Esophagus mucosa (tissue), 1 donor: ENCODE measurements at places on chromosomes 12 and 14. TPM values are rescaled to one million over a fixed set of nuclear protein-coding genes. Genes with fewer than 3 reads are reported as not detected.

DNA sequence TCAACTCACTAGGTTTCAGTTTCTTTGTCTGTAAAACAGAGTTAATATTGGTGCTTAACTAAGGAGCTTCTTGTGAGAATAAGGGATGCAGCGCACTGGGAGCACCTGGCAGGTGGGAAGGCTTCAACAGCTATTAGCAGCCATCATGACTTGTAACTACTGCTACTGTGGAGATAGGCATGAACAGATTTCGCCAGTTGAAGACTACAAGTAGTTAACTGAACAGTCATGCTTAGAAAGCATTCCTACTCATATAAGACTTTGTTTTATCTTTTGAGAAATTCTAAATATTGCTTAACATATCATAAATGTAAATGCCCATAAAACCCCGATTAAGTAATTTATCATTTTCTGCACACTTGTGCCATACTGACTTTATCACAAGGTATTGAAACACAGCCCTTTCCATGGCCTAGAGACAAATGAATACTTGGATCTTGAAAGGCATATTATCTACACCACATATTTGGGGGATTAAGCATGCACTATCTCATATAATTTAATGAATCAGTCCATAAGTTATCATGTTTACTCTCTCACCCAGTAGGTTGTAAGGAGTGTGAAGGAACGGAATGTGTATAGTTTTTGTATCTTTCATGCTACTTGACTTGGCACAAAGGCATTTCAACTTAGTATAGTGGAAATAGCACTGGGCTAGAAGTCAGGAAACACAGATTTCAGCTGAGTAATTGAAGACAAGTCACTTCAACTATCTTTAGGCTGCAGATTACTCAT, 16.1 kb downstream of the NTN4 start:
- no peak for ATAC-seq

DNA sequence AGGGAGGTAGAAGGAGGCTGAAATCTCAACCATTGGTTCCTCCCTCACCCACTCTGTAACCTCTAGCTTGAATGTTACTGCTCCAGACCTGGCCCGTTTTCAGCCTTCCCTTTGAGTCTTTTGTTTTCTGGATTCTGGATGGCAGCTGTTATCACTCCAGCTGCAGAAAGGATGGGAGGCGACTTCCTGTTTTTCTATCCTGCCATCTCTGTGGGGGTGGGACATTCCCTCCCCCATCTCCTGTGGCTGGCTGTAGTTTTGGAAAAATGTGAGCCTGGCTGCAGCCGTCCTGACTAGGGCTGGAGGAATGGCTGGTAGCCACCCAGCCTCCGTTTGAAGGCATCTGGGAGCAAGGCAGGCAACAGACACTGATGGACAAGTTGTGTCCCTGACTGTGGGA, 2.9 kb upstream of the PPFIBP1 start:
- no peak for ATAC-seq

Gene CCDC177
- total RNA-seq = not detected

- ATAC-seq = peak; percentile 89
These were observed 23.6 kb downstream of the HSP90AA1 start for GRCh38 chr14:102063109-102063807.

- no peak for ATAC-seq
These were observed 65.5 kb downstream of the SAMD4A start for GRCh38 chr14:54632452-54632851.

Gene POTEG
- total RNA-seq = not detected

DNA sequence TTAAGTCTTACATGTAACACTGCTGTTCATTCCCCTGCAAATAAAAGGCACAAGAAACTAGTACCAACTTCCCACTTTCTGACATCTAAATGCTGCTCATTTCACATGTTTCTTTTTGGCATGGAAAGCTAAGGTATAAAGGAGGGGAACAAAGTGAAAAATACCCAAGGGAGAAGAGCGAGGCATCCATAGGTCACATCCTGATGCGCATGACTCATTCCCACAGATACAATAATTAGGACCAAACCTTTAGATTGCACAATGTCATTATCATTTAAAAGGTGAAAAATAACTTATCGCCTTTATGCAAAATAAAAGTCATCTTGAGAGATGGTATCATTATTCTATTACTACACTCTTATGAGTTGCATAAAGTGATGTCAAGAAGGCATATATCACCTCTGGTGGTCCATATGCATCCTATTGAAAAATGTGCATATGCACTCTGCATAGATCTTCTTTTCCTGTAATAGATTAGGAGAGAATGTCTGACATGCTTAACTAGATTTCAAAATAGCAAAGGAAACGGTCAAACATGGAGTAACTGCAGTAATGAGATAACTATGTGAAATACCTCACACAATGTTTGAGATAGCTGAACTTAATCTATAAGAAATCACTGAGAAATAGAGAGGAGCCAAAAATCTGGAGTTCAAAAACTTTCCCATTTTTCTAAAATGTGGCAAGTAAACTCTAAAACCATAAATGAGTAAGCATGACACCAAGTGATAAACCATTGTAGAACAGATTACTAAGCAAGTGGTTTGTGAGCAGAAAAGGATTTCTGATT, 382.5 kb upstream of the TMTC1 start:
- ATAC-seq = no peak

DNA sequence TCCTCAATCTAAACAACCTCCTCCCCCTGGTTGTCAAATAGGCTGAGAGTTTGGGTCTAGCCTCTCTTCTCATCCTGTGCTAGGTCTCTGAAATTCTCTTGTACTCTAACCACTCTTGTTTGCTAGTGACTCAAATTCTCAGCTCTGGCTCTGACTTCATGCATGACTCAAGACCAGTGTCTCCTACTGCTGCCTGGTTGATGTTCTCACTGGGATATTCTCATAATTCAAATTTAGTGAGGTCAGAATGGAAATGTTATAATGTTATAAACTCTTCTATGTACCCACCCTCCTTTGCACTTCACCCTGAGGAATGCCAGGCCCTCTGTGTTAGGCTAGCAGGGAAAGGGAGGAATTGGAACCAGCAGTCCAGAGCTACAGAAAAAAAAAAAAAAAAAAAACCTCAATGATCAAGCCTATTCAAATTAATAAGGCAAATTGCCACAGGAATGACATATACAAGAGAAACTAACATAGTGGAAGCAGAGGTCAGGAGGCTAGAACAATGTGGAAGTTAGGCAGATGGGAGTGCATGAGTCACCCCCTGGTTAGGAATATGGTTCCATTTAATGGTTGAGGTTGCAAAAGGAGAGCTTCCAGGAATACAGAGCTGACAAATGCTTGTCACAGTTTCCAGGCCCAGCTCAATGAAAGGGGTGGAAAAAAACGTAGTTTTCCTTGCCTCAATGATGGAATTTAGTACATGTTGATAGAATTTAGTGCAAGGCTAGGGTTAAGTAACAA, 459.5 kb downstream of the RMST start:
- peak; percentile 28 for ATAC-seq

Gene INHBC
- not detected for total RNA-seq

Gene IGF1
- 1.5 TPM for total RNA-seq

Gene LHX5
- total RNA-seq = not detected

Gene ANKRD33
- not detected for total RNA-seq

Gene SLC17A8
- not detected for total RNA-seq

Gene CLBA1
- total RNA-seq = 8.2 TPM

Gene LRTM2
- not detected for total RNA-seq

GRCh38 chr12:53729644-53730043, 2.4 kb upstream of the CALCOCO1 start:
- ATAC-seq = no peak

DNA sequence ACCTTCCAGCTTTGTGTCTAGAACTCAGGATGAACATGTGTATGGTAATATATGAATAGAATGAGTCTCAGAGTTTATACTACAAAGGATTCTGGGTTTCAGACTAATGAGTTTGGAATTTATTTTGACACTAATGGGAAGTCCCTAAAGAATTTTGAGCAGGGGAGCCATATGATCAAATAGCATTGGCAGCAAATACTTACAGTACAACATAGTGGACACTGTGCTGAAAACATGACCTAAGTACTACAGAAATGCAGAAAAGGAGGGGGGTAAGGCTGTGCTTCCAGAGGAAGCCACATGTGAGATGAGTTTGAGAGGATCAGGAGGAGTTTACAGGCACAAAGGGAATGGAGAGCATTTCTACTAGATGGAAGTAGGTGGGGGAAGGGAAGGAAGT, 225.8 kb downstream of the C12orf42 start:
- ATAC-seq = no peak

GRCh38 chr12:126107659-126108058, 1042.4 kb downstream of the AACS start:
- no peak for ATAC-seq

DNA sequence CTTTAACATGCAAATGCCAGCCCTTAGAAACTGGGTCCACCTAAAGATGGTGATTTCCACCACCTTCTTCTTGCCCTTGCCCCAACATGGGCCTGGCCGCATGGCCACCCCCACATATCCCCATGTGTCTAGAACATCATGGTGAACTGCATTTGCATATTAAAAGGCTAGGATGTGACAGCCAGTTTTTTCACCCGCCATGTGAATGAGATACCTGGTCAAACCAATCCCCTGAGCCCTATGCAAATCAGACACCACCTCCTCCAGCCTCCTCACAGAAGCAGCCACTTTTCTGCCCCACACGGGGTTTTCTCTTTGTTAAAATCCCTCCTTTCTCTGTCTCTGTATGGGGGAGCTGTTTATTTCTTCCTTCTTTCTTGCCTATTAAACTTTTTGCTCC, 1322.5 kb downstream of the FSCB start:
- ATAC-seq = no peak

DNA sequence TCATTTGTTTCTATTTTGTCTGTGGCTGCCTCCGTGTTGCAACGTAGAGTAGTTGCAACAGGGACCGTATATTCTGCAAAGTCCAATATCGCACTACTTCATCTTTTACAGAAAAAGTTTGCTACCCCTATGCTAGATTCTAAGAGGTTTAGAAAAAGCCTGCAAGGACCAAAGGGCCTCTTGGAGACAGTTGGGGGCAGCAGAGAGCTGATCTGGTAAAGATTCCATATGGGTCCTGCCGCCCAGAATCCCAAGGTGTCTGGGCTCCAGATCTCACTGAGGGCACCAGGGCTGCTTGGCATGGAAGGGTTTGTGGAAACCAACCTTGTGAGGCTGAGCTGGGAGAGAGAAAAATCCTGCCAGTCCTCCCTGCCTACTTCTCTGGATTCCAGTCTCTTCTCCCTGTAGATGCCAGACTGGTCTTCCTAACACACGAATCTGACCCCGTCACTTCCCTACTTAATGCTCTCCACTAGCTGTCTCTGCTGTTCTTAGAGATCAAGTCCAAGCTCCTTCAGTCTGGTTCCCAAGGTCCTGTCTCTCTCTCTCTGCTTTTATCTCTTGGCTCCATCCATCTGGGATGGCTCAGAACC, 74.6 kb downstream of the GLRX5 start:
- peak; percentile 46 for ATAC-seq

DNA sequence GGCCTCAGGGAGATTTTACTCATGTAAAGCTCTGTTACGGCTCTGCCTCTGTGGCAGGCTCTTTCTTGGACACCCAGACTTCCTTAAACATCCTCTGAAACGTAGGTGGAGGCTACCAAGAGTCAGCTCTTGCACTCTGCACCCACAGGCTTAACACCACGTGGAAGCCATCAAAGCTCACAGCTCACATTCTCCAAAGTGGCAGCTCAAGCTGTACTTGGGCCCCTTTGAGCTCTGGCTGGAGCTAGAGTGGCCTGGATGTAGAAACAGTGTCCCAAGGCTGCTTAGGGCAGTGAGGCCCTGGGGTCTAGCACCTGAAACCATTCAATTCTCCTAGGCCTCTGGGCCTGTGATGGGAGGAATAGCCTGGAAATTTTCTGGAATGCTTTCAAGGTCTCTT, 155.3 kb upstream of the CDKN3 start:
- no peak for ATAC-seq

GRCh38 chr12:70644861-70645260, 7.6 kb upstream of the PTPRB start:
- no peak for ATAC-seq

Gene PLEKHG3
- 62.9 TPM for total RNA-seq

Gene MIP
- not detected for total RNA-seq

DNA sequence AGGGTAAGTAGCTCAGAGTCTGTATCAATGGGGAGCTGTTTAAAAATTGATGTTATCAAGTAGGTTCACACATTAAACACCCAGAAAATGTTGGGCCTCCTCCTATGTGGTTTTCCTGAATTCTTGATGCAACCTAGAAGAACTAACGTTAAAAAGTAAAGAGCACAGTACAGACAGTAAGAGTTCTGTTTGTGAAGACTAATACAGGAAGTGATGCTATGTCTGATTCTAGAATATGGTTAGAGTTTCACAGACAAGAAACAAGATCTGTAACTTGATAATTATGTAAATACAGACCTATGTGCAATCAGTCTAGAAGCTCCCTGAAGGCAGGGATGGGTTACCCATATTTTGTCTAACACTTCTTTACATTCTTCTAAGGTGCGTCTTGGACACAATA, 214.9 kb upstream of the BTG1 start:
- ATAC-seq = no peak

Gene PPFIA2
- not detected for total RNA-seq

- no peak for ATAC-seq
These were observed 47.5 kb downstream of the DLK1 start for GRCh38 chr14:100774164-100774537.

DNA sequence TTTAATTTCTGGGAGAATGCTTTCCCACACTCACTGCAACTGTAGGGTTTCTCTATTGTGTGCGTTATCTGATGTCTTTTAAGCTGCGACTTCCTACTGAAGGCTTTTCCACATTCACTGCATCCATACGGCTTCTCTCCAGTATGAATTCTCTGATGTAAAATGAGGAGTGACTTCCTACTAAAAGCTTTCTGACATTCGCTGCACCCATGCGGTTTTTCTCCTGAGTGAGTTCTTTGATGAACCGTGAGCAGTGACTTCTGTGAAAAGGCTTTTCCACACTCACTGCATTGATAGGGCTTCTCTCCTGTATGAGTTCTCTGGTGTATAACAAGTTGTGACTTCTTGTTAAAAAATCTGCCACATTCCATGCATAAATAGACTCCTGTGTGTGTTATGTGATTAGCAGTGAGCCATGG, 29.7 kb downstream of the ZNF605 start:
- ATAC-seq = no peak

Gene EID3
- 0.76 TPM for total RNA-seq

DNA sequence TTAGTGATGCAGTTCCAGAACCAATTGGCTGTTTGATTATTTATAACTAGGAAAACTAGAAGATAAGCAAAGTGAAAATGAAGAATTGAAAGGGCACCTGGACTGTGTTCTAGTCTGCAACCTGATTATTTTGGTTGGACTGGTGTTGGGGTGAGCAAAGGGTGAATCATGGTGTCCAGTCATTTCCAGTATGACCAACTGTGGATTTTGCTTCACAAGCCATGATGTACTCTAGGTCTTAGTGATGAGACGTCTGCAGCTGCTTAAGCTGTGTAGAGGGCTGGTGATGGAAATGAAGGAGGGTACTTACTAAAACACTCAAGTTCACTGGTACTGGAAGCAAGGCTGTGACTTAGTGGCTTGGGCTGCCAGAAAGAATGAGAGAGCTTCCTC, 193.2 kb upstream of the FRMD6 start:
- peak; percentile 30 for ATAC-seq

- no peak for ATAC-seq
These were observed 114.5 kb downstream of the RPAP3 start for GRCh38 chr12:47591361-47591791.

Gene BEST3
- total RNA-seq = not detected

GRCh38 chr12:95590775-95591174, 39.5 kb upstream of the USP44 start:
- no peak for ATAC-seq

- no peak for ATAC-seq
These were observed 116.1 kb downstream of the C12orf42 start for GRCh38 chr12:103379670-103380069.
